Heart left ventricle (tissue), 16 donors: ENCODE measurements at places on chromosomes 12 and 14. TPM values are rescaled to one million over a fixed set of nuclear protein-coding genes. Genes with fewer than 3 reads are reported as not detected.

OR4K2 gene
- total RNA-seq = not detected

PRICKLE1 gene
- 17.0 TPM for total RNA-seq

OVCH1 gene
- 0.09 TPM for total RNA-seq

NKX2-1 gene
- total RNA-seq = not detected

ACSM4 gene
- total RNA-seq = not detected

TESPA1 gene
- total RNA-seq = 0.51 TPM

HOXC10 gene
- total RNA-seq = not detected

DTD2 gene
- 12.2 TPM for total RNA-seq

RNU4-1 gene
- 1,541 TPM for total RNA-seq

SIX6 gene
- not detected for total RNA-seq

PIANP gene
- not detected for total RNA-seq

OLR1 gene
- total RNA-seq = 0.35 TPM

RASSF9 gene
- 5.3 TPM for total RNA-seq

SYNDIG1L gene
- 0.19 TPM for total RNA-seq

PTGER2 gene
- 1.00 TPM for total RNA-seq

RERG gene
- 5.5 TPM for total RNA-seq

CCDC91 gene
- total RNA-seq = 36.0 TPM

LAG3 gene
- not detected for total RNA-seq

ARHGAP9 gene
- total RNA-seq = 33.4 TPM

VEZT gene
- 53.6 TPM for total RNA-seq

TGM1 gene
- not detected for total RNA-seq

AKAP5 gene
- total RNA-seq = 0.61 TPM

FAM222A gene
- 13.3 TPM for total RNA-seq

NINJ2 gene
- total RNA-seq = 7.7 TPM

MMP19 gene
- total RNA-seq = 8.4 TPM

SPIC gene
- not detected for total RNA-seq

FBXO34 gene
- total RNA-seq = 17.8 TPM

SLCO1B1 gene
- total RNA-seq = not detected

LDHB gene
- 1,470 TPM for total RNA-seq

SENP1 gene
- 7.1 TPM for total RNA-seq

TAS2R31 gene
- 0.62 TPM for total RNA-seq

LRRC43 gene
- total RNA-seq = 0.75 TPM

USP44 gene
- not detected for total RNA-seq

FGF23 gene
- total RNA-seq = not detected

RD3L gene
- total RNA-seq = 14.8 TPM

CCDC197 gene
- 0.26 TPM for total RNA-seq
